ENCODE measurements at places on chromosomes 4 and X. TPM values are rescaled to one million over a fixed set of nuclear protein-coding genes. Genes with fewer than 3 reads are reported as not detected.

GRCh38 chr4:60952921-60953320 is 247.2 kb upstream of the ADGRL3 start:
- no peak for DNase-seq
- H3K27ac ChIP-seq = no peak overlapping the region
- H3K4me1 ChIP-seq = no peaks in the 10 kb centered on the region
- H3K4me3 ChIP-seq = no peak overlapping the region
- no peaks in the 10 kb centered on the region for H3K27me3 ChIP-seq
- H3K36me3 ChIP-seq = no peaks in the 10 kb centered on the region

The TAF7L gene
- not detected for total RNA-seq

GRCh38 chr4:38377195-38377594 is 286.8 kb upstream of the KLF3 start:
- DNase-seq = no peak
- no peaks in the 10 kb centered on the region for H3K4me1 ChIP-seq
- no peak overlapping the region for H3K27ac ChIP-seq
- H3K4me3 ChIP-seq = no peak overlapping the region
- H3K27me3 ChIP-seq = no peaks in the 10 kb centered on the region

DNA sequence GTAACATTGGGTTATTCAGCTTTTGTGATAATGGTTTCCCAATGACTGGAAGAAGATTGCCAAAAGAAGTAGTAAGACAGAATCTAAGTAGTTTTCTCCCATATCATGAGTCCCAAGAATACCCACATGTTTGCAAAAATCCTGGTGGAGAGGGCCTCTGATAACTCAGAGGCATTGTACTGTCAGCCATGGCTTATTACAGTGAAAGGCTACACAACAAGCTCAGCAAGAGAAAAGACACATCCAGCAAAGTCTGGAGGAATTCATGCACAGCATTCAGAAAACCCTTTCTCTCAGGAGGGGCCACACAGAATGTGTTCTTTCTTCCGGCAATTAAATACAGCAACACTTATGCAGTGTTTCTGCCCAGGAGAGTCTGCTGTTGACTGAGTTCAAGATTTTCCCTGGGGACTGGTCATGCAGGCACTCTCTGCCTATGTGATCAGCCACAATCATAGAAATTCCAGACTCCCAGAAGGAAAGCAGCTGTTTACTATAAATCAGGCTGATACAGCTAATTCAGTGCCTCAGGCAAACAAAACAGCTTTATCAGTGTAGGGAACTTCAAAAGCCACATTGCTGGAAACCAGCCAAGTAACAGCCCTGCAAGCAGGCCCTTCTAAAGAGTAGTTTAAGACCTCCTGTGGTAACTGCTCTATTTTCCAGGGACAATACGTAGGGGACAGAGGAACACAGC is 937.1 kb downstream of the CCSER1 start:
- H3K27me3 ChIP-seq = no peaks in the 10 kb centered on the region
- DNase-seq = no peak
- no peaks in the 10 kb centered on the region for H3K4me1 ChIP-seq
- no peaks in the 10 kb centered on the region for H3K36me3 ChIP-seq
- no peak overlapping the region for H3K27ac ChIP-seq
- H3K4me3 ChIP-seq = no peak overlapping the region

The AKAP14 gene
- total RNA-seq = not detected

- no peaks in the 10 kb centered on the region for H3K36me3 ChIP-seq
- DNase-seq = no peak
- H3K4me1 ChIP-seq = no peaks in the 10 kb centered on the region
- no peaks in the 10 kb centered on the region for H3K27me3 ChIP-seq
Measured at GRCh38 chrX:112766774-112767173, 73.9 kb downstream of the AMOT start.

The SPARCL1 gene
- 2,315 TPM for total RNA-seq

DNA sequence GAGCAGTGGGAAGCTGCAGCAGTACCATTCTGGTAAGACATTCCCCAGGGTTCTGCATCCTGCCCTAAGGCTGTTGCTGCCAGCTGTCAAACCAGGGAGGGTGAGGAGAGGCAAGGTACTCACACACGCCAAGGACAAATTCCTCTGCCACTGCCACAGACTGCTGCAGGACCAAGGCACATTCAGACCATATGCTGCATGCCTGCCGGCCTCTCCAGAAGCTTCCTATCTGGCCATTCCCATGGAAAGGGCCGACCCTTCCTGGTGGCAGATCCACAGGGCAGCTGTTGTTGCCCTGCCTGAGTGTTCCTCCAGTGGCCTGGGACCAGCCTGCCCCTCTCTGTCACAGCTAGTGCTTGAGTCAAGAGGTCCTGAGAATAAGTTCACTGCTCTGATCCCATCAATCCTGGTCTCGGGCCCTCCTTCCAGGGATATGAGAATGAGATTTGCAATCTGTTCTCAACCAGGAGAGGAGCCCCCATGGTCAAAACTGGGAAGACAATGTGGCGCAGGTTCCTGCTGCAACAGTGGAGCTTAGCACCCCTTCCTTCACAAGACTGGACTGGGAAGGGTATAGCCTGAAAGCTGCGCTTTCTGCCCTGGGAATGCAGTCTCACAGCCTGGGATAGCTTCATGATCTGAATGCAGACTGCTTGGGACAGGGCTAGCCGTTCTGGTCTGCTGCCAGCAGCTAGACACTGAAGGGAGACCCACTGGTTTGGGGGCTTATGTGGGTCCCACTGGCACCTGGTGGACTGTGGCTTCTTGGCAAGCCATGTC is 342.5 kb upstream of the NDST3 start:
- H3K4me1 ChIP-seq = no peaks in the 10 kb centered on the region
- H3K36me3 ChIP-seq = no peaks in the 10 kb centered on the region
- DNase-seq = no peak
- no peak overlapping the region for H3K4me3 ChIP-seq
- H3K27ac ChIP-seq = no peak overlapping the region

GRCh38 chr4:100170986-100171385 is 19.3 kb downstream of the DDIT4L start:
- H3K36me3 ChIP-seq = no peaks in the 10 kb centered on the region
- H3K27ac ChIP-seq = no peak overlapping the region
- peaks cover 4% of the 10 kb centered on the region for H3K4me1 ChIP-seq
- no peak overlapping the region for H3K4me3 ChIP-seq
- no peak for DNase-seq

The IDUA gene
- total RNA-seq = 23.4 TPM

DNA sequence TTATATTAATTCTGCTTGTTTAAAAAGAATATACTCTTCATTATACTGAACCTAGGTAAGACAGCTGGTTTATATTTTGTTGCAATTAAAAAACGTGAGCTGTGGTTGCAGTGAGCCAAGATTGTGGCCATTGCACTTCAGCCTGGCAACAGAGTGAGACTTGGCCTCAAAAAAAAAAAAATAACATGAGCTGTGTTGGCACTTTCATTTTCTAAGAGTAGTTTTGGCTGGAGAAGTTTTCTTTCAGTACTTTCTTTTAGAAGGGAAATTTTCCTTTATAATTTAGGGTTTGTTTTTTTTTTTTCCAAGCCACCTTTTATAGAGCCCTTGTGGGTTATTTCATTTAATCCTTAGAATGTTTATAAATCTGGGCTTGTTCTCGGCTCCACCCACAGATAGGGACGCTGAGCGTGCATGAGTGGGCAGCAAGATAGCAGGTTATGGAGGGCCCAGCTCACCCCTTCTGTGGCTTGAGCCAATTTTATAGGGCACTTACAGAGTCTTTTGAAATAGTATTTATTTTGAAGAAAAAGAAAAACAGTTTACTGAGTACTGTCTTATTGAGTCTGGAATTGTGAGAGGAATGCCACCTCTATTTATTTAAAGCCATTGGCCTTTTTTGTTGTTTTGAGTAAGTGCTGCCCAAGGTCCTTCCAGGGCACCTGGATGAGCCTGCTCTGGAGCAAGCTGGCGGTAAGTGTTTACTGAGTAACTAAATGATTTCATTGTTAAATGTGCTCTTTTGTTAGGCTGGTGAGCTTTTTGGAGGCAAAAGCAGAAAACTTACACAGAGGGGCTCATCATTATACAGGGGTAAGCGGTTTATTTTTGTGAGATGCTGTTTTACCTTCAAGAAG is 60.9 kb downstream of the HTT start:
- no peak for DNase-seq
- H3K27me3 ChIP-seq = no peaks in the 10 kb centered on the region
- peak overlapping the region; percentile 57 for H3K4me3 ChIP-seq
- peaks cover 34% of the 10 kb centered on the region for H3K36me3 ChIP-seq

The TSPYL2 gene
- total RNA-seq = 117 TPM

The DACH2 gene
- total RNA-seq = not detected

The TLR6 gene
- total RNA-seq = 1.8 TPM

The PDLIM3 gene
- total RNA-seq = 1,176 TPM
